ENCODE measurements at places on chromosomes 11 and 22.
A peak's percentile ranks its signal among the peaks of the same experiment; 100 is the strongest.

DNA sequence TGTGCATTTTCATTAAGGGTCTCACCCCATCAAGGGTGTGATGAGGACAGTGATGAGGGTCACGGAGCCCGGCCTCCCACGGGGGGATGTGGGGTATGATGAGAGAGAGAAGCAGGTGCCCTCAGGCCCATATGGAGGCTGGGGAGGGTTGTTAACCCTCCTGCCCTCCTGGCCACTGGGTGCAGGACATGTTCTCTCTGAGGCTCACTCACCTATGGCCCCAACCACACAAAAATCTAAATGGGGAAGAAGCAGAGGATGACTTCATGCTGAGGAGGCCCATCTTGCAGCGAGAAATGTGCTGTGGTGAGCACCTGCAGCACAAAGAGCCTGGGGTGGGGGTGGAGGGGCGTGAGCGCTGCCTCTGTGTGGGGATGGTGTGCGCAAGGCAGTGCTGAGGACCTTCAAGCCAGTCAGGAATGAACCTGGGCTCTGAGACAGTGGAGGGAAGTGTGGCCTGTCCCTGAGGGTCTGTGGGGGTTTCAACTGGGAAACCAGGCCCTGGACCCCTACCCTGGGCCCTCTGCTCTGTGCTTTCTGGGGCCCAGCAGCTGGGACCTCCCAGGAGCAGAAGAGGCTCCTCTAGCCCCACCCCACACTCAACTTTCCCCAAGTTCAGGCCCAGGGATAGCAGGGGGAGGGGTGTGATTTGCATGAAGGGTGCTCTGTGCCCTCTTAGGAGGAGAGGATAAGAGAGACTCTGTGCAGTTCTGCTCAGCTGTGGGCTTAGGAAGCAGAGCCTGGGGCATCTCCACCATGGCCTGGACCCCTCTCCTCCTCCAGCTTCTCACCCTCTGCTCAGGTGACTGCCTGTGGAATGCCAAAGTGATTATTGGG is 43.0 kb upstream of the TOP3B start:
- DNase-seq = peak; percentile 82

DNA sequence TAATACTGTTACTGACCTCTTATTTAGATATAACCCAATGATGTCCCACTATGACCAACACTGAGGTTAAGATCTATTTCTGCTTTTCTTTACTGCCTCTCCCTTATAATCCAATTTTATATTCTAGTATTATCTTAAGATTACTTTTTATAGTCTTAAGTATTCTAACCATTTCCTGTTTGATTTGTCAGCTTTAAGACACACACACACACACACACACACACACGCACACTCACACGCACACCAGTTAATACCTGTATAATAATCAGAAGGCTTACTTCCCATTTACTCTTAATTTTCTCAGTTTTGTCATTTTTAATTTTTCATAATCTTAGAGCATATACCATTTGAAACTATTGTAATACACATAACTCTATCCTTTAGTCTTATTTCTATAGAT is 226.0 kb upstream of the C11orf87 start:
- DNase-seq = no peak

DNA sequence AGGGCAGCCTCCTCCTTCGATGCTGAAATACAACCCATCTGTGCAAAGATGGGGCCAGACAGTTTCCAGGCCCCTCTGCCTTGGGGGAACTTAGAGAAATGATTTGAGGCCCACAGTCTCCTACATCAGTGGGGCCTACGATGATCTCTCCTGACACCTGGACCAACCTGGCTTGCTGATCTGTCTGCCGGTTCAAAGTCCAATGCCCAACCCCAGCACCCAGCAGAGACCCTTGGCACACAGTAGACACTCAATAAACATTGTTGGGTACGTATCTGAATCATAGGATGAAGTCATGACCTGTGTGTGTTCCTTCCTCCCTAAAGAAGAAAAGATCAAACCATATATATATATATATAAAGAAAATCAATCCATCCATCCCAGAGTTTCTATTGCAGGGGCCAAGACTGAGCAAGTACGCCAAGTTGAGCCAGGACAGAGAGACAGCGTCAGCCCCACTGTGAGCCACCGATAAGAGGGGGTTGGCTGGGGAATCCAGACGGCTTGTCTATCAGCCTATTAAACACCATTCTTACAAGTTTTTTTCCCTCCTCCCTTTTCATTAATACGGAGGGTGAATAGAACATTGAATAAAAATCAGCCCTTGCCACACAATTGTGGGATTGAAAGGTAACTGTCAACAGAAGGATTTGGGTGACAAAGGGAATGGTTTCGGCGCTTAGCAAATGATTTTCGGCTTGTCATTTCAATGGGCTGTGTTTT is 244.1 kb downstream of the MN1 start:
- no peak for DNase-seq

DNA sequence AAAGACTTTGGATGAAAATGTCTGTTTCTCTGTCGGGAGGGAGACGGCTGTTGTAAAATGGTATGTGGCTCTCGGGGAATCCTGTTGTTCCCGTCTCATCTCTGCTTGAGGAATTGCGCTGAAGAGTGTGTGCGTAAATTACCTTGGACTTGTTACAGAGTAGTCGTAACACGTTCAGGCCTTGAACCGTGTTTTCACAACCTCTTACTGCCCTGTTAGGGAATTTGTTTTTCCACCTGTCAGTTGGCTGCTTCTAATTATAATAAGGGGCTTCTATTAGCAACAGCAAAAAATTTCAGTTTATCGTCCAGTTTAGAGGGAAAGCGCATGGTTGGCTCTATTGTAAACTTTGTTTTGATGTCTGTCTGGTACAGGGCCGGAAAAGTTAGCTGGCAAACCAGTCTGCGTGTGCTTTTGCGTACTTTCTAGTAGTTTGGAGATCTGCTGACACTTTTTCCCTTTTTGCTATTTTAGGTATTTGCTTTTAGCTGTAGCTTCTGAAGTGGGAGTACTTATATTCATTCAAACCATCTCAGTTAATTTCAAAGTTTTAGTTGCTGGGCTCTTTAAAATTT is 1.5 kb downstream of the HIPK3 start:
- DNase-seq = no peak

DNA sequence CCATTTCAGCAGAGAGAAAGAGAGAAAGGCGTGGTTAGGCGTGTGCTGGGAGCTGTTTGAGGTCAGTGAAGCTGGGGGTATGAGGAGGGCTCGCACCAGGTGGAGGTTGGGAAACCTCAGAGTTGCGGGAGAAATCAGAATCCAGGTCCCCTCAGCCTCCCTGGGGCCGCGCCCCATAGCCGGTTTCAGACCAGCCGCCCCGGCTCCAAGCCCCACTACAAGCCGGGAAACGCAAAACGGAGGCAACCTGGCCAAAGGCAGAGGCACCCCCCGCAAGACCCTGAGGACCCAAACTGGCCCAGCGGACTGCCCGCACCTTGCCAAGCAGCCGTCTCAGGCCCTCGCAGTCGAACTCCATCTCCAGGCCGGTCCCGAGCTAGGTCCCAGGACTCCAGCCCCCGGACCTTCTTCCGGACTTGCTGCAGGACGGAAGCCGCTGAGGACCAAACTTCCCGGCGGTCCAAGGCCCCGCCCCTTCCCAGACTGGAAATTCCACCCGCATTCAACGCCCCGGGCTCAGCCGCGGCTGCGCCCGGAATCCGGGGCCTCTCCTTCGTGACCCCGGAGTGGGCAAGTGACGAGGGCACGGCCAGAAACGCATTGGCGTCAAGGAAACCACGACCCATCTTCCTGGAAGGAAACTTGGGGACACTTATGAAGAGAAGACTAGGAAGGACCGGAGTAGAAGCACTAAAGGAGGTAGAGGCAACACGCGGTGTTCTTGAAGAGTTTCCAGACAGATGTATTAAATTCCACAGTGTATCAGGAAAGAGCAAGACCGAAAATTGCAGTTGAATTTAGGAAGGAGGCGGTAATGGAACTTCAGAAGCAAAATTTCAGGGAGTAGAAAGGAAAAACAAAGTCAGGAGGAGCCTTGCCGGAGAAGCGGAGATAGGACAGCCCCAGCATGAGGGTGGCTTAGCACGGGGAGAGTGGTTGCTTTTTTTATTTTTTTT is at the start of gene UEVLD:
Gene UEVLD, minus strand, starts transcription at position 438 of the 956 bp plus-strand sequence. Its CDS starts 80 bp downstream, at position 358.
- DNase-seq = peak; percentile 90

- DNase-seq = no peak
Observed at GRCh38 chr22:20648306-20648903, 125.5 kb upstream of the SERPIND1 start.

DNA sequence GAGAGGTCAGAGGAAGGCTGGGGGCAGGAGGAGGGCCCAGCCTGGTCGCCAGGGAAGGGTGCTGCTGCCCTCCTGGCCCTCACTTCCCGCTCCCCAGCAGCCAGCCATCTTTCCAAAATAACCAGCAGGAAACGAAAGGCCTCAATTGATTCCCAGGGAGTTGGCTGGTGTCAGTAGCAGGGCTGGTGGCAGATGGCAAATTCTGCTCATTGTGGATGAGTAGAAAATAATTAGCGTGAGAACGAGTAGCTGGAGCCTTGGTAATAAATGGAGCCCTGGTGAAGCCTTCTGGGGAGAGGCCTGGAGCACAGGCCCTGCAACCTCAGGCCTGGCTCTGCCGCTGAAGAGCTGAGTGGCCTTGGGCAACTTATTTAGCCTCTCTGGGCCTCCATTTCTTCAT is 31.3 kb downstream of the DAGLA start:
- DNase-seq = no peak

- DNase-seq = no peak
Observed at GRCh38 chr11:110185121-110185591, 92.0 kb downstream of the ZC3H12C start.

- DNase-seq = peak; percentile 90
Observed at GRCh38 chr11:113289431-113290187, 24.8 kb upstream of the TTC12 start.

DNA sequence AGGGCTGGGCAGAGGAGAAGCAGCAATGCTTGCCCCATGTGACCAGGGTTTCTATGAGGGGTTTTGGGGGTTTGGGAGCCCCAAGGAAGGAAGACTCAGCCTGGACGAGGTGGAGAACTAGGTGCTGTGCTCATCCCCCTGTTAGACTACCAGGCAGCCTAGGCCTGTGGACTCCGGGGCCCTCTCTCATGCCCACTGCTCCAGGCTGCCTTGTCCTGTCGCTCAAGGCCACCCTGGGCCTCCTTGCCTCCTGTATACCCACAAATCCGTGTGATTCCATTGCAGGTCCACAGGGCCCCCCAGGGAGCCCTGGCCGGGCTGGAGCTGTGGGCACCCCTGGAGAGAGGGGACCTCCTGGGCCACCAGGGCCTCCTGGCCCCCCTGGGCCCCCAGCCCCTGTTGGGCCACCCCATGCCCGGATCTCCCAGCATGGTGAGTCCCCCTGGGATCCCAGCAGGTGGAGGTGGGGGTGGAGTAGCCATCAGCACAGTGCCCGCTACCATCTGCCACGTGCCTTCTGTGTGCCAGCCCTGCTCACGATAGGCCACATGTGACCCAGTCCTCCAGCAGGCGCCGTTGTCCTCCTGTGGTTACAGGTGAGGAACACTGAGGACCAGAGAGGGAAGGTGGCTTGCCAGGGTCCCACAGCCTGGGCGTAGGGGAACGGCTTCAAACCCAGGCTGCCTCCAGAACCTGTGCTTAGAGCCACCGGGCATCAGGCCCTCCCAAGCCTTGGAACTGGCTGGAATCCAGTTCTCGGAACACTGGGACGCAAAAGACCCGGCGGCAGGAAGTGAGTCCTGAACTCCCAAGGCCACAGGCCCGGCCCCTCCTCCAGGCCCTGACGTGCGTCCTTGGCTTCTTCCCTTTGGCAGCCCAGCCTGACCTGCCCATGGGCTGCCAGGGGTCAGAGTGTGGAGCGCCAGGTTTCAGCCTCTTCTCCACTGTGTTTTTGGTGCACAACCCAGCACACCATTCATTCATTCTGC is 26.6 kb downstream of the EMID1 start:
- peak; percentile 88 for DNase-seq

DNA sequence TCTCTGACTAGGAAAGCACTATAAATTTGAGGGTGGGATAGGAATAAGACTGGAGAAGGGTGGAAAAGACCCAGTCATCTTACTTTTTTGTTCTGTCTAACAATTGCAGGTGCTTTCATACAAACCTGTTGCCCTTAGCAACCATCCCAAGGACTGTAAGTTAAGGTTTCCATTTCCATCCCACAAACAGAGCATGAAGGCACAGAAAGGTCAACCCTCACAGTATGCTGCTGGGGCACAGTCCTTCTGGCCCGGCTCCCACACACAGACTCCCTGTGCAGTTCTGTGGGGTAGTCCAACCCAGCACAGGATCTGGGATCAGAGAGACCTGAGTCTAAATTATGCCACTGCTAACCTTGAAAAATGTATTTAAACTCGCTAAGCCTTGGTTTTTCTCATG is 38.4 kb upstream of the ETS1 start:
- DNase-seq = no peak

GRCh38 chr22:46537946-46538813 is 760 bp upstream of the CELSR1 start:
- DNase-seq = no peak

DNA sequence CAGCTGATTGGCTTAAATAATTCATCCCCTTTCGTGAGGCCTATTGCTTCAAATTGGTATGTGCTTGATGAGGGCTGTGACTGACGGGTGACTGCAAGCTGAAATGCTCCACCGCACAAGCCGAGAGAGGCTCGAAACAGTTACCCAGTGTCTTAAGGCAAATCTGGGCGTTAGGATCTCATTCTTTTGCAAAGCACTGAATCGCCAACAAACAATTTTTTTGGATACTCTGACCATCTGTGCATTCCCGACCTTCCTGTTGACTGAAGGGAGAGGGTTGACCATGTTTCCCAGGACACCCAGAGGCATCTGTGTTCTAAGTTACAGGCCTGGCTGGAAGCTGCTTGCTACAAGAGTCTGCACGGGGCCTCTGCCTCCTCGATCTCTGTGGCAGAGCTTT is 32.1 kb downstream of the CACNG2 start:
- DNase-seq = no peak

DNA sequence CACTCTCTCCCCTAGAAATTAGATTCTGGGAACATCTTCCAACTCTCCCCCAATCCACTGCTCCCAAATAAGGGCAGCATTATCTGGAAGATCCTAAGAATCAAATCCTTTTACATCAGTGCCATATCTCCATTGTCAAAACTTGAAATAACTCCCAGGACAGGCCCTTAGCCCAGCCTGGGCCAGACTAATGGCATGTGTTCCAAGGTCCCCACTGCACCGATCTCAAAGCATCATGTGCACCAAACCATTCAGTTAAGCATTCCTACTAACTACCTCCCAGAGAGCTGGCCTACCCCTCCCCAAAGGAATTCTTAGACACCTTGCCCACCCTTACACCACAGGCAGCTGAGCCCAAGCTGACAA is 44.2 kb upstream of the POU2AF1 start:
- no peak for DNase-seq

DNA sequence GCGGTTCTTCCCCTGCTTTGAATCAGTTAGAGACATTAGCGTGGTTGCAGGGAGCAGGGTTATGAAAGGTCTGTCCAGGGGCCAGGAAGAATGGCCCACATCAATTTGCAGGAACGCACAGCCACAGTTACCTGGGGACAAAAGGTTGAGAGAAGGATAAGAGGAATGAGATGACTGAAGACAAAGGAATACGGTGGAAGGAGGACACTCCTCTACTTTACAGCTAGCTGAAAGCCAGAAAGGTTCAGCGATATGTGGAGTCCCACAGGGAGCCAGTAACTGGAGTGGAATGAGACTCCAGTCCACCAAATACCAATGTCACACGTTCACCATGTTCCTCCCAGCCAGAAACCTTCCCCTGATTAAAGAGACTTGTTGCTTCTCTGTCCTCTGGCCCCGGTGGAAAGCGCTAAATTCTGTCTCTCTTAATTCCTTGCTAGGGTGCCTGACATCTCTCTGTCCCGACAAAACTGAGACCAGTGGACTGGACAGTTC is 10.7 kb downstream of the XNDC1N start:
- DNase-seq = no peak
